ENCODE measurements at places on chromosomes 12 and 14.

DNA sequence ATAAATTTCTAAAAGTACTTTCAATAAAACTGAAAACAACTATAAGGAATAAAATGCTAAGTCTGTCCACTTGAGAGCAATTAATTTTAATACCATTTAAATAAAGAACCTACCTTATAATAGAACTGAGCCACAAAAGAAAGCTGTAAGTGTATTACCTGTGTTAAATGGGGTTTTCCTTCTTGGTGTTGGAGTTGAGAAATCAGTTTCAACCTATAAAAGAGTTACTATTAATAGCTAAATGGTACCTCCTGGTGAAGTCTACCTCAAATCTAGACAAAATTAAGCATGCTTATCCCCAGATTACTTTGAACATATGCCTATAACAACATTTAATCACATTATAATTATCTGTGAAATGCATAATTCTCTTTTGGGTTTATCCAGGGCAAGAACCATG lies 48.8 kb downstream of the MIS18BP1 start:
- no peak for DNase-seq

DNA sequence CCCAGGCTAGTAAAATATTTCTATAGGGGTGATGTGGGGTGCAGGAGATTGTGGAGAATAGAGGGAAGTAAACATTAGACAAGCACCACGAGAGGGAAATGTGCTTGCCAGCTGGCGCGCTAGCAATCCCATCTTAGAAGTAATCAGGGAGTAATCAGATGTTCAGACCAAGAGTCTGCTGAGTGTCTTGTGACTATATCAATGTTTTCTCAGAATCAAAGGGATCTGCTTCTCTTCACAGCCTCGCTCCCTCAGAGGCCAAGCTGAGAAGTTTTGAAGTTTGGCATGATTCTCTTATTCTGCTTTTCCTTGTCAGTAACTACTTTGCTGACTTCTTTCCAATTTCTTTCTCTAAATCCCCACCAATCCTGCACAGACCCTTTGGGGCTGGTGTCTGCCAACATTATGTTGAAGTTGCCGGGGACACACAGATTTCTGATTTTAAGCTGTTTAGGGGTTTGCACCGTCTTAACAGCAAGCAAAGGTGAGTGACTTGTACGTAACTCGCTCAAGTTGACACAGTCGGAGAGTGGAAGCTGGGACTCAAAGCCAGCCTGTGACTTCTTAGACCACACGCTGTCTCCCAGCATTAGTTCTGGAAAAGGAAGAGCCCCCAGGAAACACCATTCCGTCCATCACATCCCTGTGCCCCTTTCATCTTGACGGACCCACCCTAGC lies 22.0 kb upstream of the TSPAN9 start:
- no peak for DNase-seq

GRCh38 chr12:15329891-15330290 lies 7.6 kb downstream of the PTPRO start:
- no peak for DNase-seq

DNA sequence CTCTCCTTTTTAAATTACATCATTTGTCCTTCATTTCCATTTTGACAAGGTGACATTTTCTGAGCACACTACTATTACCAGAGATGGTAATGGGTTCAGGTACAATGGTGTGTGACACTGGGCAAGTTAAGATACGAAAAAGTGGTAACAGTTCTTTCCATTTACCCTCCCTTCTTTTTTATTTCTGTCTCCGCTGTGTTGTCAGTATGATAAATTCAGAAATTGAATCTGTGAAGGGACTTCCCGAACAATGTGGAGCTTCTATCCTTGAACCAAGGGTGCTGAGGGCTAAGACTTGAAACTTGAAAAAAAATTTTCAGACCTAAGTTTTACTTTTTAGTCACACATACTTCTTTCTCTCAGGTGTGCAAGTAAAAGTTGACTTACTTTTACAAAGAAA lies 103.7 kb downstream of the ERC1 start:
- no peak for DNase-seq

GRCh38 chr14:105425823-105426247 lies 6.2 kb downstream of the MTA1 start:
- no peak for DNase-seq

DNA sequence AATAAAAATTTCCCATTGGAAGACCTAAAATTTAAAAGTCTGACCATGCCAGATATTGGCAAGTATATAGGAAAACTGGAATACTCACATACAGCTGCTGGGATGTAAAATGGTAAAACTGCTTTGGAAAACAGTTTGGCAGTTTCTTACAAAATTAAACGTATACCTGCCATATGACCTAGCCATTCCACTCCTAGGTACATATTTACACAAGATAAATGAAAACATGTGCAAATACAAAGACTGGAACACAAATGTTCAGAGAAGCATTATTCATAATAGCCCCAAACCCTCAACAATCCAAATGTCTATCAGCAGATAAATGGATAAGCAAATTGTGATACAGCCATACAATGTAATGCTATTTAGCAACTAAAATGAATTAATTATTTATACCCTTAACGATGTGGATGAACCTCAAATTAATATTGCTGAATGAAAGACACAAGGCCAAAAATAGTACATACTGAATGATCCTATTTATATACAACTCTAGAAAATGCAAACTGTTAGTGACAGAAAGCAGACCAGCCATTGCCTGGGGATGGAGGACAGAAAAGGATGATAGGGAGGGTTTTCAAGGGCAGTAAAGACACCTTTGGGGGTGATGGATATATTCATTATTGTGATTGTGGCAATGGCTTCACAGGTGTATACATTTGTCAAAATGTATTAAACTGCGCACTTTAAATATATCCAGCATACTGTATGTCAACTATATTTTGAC lies 21.3 kb upstream of the TCP11L2 start:
- no peak for DNase-seq

DNA sequence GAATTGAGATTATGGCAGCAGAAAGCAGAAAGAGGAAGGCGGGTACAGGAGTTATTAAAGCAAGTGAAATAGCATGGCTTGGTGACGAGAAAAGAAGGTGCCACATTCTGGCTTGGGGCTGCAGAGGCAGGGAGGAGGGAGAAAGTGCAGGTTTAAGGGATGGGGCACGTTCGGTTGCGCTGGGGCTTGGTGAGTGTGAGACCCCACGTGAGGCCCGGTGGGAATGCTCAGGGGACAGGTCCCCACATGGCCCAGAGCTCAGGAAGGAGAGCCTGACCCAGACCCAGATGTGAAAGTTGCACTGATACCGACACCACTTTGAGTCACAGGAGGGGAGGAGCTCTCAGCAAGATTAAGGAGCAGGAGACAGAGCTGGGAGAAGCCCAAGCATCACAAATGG lies 187.1 kb downstream of the PIWIL1 start:
- DNase-seq = no peak

- DNase-seq = no peak
Measured at GRCh38 chr12:42140901-42141300, 3.8 kb downstream of the GXYLT1 start.

Measured in CD4-positive, alpha-beta memory T cell (primary cell).